ENCODE measurements at places on chromosomes 11 and 22.

DNA sequence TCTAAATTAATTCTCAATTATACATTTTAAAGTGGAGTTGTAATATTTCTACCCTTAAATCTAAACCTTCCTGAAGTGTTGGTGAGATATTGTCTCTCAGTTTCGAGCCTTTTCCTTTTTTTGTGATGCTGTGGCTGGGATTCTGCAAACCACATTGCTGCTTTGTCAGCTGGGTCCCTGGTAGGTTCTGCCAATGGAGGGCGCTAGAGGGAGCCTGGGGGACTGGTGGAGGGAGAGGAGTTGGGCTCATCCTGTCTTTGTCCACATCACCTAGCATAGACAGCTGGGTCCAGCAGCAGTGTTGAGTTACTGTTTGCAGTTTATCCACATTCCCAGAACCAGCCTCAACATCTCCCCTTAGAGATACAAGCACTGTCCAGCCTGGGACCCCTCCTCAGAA is 41.0 kb downstream of the TRAF6 start:
- DNase-seq: no peak

DNA sequence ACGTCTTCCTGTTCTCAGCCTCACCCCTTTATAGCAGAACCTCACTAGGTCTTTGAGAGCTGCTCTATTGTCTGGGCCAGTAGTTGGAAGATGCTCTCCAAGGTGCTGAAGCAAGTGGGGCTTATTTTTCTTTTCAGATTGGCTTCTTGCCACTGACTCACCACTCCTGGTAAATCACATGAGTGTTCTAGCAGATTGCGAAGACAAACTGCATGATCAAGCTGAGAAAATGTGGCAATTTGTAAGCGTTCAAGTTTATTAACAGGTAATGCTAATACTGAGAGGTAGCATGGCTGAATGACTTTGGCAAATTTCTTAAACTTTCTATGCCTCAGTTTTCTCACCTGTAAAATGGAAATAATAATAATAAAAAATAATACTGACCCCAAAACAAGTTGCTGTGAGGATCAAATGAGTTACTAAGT is 59.2 kb downstream of the CACNG2 start:
- DNase-seq: no peak

DNA sequence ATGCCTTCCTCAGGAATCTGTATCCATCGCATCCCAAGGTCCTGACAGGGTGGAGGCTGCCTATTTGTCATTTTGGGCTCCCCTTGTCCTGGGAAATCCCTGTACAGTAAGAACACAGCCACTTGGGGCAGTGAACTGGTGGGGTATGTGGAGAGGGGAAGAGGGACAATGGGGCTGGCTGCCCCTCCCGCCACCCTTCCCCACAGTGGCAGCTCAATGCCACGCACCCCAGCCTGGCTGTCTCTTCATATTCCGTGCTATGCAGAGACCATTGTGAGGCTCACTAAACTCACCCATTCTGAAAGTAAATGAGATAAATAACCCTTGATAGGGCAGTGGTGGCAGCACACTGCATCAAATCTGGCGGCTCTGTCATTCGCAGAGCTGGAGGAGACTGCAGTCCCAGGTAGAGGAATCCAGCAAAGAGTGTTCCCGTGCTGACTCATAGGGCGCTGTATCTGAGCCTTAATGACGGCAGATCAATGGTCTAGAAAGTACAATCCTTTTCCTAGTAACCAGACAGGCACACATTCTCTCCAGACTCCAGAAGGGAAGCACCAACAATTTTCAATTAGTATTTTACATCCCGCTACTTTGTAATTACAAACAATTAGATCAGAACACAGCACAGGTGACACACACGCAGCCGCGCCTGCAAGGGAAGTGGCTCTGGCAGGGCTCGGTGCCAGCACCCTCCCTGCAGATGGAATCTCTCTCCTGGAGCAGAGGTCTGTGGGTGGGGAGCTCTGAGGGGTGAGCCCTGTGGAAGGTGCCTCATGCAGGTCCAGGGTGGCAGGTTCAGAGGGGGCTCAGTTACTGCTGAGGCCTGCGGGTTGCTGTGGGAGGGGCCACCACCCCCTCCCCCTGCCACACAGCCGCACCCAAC is 167.9 kb upstream of the B3GAT1 start:
- no peak for DNase-seq

DNA sequence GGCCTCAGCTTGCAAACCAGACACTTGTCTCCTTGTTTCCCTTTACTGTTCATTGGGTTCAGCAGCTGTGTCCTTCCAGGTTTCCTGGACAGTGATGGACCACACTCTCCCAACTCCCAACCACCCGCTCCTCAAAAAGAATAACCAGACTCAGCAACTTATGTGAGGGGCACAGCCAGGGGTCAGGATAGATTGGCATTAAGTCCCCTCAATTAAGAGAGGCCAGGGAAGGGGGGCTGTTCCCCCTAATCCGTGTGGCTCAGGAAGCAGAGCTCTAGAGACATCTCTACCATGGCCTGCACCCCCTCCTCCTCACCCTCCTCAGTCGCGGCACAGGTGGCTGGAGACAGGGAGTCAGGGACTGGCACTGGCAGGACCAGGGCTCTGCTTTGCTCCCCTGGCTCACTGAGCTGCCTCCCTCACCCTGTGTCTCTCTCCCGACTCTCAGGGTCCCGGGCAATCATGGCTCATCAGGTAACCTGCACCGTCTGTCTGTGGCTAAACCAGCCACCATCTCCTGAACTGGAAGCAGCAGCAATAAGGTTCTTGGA is 111.7 kb downstream of the ZNF280B start:
- DNase-seq: no peak

DNA sequence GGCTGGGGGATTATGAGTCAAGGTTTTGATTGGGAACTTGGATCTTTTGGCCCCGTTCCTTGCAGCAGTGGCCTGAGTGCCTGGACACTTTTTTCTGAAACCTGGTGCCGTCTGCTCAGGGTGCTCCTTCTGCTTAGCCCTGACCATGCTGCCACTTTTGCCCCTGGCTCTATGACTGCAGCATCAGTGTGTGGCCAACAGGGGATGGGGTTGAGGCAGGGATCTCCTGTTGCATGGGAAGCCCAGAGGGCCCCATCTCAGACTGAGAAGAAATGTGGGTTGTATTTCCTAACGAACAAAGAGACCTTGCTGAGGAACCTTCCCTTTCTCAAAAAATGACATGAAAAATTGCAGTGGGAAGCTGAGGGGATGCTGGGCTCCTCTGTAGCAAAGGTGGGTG is 18.7 kb downstream of the POU2F3 start:
- DNase-seq: no peak

DNA sequence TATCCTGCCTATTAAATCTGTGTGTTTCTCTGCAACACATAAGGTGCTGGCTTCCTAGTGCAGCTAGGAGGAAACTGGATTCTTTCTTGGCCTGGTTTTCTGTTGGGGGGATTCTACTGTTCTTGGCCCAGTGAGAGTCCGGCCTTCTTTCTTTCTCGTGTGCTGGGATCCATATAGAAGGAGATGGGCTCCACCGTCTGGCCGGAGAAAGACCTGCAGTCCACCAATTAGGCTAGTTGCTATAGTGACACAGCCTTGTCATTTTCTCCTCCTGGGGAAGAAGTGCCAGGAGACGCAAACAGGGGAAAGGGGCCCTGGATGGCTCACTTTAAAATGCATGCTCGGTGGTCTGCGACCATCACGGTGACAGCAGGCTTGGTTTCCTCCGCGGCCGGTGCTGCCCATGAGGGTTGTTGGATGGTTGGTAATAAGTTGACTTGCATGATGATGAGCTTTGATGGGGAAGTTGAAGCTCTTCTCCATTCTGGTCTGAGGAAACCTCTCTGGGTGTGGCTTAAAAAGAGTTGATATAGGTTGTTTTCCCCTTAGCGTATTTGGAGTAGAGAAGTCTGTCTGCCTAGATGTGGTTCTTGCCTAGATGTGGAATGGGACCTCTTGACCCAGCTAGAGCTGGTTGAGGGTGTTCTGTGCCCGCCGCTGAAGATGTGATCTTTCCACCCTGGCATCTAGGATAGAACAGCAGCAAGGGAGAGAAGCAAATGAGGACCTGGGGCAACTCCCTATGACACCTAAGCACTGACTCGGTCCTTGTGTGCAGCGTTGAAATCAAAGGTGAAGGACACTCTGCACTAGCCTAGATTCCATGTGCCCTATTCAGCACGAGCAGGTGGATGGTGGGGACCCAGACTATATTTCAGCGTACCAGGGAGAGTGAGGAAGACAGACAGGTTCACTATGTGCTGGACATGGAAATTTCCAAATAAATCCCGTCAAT is 1335.0 kb downstream of the BRD1 start:
- no peak for DNase-seq

DNA sequence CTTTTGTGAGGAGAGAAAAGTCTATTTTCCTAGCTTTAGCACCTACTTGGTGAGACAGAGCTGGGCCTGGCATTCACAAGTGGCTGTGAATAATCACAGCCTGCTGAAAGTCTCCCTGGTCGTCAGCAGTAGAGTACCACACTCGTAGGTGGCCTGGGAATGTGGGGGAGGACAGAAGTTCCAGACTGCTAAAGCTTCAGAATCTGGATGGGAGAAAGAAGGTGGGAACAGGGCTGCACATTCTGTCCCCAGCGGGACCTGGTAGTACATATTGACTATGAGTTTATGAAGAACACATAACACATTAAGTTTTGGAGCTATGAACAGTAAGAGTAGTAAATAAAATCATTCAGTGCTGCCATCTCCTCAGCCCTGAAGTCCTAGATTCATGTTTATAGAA is 19.0 kb upstream of the LIMK2 start:
- DNase-seq: no peak

DNA sequence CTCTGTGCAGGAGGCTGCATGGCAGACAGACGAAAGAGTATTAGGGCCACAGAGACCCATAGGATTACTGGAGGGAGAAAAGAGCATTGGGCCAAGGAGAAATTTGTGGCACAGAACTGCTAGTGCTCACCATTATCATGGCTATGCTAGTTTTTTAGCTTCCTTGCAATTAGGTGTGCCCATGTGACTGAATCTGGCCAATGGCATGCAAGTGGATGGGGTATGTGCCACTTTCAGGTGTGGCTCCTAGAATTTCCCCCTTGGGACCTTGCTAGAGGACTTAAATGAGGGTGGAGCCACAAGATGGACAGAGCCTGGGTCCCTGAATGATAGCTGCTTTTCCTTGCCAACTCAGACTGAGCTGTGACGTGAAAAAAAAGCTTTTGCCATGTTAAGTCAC is 73.9 kb upstream of the TENM4 start:
- DNase-seq: no peak

- no peak for DNase-seq
Measured at GRCh38 chr22:48981371-48982061, 846.2 kb downstream of the BRD1 start.

- no peak for DNase-seq
Measured at GRCh38 chr11:46694072-46694471, 6.3 kb downstream of the ARHGAP1 start.

DNA sequence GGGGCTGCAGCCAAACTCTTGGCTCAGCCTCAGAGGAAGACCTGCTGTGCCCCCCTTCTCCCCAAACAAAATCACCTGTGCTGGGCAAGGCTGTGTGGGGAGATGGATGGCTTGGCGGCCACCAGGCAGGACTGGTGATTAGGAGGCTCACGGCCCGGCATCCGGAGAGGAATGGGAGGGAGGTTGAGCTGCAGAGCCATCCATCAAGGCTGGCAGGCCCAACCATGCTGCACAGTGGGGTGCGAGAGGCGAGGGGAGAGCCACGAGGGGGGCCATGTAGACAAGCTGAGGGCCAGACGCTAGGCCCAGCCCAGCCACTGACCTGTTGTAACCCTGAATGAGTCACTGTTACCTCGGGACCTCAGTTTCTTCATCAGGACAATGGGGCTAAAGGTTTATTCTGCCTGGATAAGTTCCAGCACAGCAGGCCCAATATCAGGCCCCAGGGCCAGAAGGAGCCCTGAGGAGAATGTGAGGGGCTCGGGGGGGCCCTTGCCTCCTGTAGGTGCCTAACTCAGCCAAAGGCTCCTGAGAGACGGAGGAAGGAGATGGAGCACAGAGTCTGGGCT is 18.2 kb downstream of the PDE2A start:
- no peak for DNase-seq

DNA sequence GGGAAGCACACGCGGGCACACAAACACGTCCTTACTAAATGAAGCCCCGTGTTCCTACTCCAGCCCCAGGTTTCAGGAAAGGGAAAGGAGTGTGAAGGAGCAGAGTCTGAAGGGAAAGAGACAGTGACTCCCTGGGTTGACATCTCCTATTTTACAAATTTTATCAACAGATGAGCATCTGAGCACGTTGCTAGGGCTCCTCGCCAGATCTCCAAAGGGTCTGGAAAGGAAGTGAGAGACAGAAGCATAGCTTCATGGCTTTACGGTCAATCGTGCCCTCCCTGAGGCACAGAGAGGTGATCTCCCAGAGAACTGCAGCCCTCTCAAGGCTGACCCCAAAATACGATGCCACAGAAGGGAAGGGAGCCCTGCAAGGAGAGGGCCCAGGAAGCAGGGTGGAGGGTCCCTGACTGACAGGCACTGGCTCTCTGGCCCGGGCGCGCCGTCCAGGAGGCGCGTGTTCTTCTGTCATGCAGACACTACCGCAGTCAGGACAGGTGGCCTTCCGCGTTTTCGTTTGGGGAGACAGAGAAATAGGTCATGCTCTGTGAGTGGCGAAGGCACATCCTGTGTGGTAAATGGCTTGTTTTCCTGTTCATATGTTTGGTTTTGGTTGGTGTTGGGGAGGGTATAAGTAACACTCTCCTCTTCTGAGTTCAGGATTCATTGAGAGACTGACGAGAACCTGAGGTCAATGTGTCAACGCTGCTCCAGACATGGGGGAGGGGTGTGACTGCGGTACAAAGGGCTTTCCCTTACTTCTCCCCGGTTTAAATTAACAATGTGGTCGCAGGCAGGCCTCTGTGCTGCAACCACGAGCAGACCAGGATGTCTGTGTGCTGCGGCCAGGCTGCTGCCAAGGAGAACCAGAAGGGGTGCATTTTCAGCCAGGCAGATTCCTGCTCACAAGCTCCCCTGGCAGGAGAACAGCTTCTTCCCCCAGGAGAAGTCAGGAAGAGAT is 813.3 kb downstream of the OPCML start:
- DNase-seq: peak; percentile 19

DNA sequence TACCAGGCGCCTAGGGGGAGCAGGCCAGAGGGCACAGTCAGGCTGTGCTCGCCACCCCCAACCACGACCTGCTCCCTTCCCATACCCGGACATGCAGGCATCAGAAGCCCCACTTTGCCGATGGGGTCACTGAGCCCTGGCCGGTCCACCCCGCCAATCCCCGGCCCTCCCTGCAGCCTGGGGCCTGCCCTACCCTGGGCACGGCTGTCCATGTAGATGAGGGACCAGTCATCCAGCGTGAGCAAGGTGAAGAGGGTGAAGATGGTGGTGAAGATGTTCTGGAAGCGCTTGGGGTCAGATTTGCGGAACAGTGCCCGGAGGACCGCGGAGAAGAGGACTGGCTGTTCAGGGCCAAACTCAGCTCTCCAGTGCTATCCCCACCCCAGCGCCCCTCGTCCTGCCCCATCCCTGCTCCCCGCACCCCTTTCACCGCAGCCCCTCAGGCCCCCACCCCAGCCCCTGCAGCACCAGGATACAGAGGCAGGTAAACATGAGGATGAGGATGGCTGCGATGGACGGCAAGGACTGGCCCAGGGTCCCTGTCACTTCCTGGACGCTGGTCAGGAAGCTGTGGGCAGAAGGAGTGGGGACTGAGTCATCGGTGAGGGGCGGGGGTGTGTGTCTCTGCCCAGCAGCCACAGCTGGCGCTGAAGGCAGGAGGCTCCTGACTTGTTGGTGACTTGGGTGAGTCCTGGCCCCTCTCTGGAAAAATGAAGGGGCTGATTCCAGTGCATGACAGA is 5.5 kb downstream of the CATSPER1 start:
- DNase-seq: no peak

- DNase-seq: no peak
Measured at GRCh38 chr11:47631473-47631872, 10.9 kb downstream of the MTCH2 start.
